ENCODE measurements at places on chromosomes 12 and 14.

DNA sequence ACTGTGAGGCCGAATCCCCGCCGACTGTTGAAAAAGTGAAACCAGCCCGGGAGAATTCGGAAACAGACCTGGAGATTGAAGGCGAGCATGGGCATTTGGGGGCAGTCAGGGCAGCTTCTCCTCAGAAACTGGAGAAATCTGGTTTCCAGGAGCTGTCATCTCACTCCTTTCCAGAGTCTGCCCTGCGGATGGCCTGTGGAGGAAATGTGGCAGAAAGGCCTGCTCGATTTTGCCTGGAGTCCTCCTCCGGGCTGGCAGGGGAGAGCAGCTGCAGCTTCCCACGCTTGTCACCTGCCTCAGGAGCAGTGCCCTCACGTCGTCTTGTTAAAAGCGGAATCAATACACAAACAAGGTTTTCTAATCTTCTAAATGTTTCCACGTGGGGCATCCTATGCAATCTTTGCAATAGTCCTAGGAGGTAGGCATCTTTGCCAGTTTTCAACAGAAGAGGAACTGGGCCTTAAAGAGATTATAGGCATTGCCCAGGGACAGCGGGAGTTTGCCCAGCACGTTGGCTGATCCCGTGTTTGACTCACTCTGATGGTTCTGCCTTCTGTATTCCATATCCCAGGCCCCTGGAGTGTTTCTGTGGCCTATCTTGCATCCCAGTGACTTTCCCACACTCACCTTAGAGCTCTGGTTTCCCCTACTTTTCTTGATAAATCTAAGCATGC lies 2.3 kb downstream of the LRRC74A start:
- no peak for DNase-seq

GRCh38 chr14:65062096-65063075 lies 39.9 kb downstream of the MAX start:
- DNase-seq: no peak

DNA sequence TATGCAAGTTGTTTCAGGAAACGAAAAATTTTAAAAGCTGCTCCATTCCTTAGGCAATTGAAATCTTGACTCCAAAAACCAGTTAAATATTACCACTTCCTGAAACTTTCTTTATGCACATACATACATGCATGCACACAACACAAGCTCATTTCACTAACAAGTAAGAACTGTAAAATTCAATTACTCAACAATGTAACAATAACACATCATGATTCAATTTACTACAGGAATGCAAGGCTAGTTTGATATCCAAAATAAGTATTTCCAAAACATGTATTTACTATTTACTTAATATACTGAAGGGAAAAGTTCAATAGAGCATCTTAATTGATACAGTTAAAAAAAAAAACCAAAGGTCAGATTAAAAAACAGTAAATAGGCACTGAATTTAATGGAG lies 19.6 kb downstream of the NAP1L1 start:
- no peak for DNase-seq

DNA sequence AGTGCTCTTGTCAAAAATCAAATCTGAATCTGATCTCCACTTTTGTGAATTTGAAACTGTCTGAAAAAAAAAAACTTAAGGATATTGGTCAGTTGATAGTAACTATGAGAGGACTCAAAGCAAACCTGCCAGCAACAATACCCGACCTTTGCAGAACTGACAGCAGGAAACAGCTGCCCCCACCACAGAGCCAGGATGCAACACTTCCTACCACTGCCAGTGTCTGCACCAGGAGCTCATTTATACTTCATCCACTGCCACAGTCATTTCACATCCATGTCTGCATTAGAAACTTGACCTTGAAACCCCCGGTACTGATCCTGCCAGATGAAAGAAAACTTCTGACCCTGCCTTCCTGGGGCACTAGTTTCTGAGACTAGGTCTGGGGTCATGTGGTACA lies 27.4 kb upstream of the RXYLT1 start:
- DNase-seq: no peak

DNA sequence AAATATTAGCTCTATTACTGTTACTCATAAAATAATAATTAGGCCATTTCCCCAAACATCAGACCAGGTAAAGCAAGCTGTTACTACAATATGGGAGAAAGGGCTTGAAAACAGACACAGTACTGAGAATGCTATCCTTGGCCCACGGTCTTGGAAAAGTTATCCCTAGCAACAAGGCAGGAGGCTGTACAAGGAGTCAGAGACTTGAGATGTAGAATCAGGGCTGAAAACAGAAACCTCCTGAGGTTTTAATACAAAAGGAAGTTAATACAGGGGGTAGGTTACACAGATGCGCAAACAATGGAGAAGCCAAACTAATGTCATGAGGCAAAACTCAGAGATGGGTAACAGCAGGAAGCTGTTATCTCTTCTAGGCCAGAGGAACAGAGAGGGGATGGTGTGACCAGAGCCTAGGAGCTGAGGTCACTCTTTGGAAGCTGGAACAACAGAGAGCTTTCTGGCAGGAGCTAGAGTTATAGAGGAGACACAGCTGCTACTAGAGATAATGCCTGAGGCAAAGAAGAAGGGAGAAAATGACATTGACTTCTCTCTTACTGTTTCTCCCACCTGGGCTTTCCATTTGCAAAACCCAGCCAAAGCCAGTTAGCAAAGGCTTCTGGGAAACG lies 248.8 kb downstream of the SUDS3 start:
- no peak for DNase-seq

DNA sequence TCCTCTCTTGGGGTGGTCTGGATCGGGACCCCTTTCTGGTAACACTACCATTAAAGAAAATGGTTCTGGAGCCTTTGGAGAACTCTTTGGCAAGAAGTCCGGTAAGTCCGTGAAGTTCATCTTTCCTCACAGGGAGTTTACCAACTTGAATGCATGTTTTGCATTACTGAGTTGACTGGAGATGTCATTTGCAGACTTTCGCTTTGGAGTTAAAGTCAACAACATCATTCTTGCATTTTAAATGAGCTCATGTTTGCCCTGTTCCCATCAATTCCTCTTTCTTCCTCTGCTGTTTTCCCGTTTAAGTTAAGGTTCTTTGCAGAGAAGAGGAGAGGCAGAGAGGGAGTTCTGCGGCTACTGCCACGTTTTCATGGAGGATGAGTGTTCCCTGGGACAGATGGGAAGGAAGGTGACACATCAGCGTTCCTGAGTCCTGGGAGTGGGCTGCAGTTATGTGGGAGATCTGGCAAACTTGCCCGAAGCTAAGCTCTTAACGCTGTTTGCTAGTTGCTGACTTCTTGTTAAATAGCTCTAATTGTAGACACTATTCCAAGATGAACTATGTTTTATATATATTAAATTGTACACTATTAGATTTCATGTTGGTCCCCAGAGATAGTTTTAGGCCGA lies 18.8 kb upstream of the PRICKLE1 start:
- no peak for DNase-seq

GRCh38 chr12:21301-22189 lies 45.0 kb upstream of the IQSEC3 start:
- DNase-seq: no peak
